ENCODE measurements at places on chromosomes 4 and X.
A peak's percentile ranks its signal among the peaks of the same experiment; 100 is the strongest.

GRCh38 chrX:136694431-136695087 lies 46.6 kb downstream of the CD40LG start:
- peak; percentile 42 for DNase-seq

DNA sequence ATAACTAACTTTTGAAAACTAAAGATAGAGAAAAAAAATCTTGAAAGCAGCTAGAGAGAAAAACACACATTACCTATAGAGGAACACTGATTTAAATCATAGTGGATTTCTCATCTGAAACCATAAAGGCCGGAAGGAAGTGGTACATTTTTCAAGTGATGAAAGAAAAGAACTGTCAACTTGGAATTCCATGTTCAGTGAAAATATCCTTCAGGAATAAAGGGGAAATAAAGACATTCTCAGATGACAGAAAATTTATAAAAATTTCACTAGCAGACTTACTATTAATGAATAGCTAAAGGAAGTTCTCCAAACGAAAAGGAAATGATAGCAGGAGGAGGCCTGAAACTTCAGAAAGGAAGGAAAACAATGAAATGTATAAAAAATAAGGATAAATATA lies 7.6 kb upstream of the JADE3 start:
- no peak for DNase-seq

DNA sequence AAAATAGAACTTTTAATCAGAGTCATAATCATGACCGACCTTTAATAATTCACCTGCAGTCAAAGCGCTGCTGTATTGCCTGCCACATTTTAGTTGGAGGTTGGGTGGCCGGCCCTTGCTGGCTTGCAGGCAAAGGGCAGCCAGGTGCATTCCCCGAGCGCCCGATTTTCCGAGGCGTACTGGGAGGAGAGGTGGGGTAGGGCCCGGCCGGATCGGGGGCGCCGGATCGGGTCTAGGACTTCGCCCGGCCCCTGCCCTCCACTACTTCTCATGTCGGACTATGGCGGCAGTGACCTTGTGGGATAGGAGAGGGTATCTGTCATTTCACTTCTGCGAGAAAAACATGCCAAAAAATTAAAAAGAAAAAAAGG lies 2.5 kb upstream of the RS1 start:
- DNase-seq: no peak

GRCh38 chrX:1412551-1413161 lies 20.7 kb upstream of the SLC25A6 start:
- no peak for DNase-seq

- DNase-seq: no peak
Measured at GRCh38 chrX:54992911-54993622, 921 bp downstream of the PFKFB1 start.

DNA sequence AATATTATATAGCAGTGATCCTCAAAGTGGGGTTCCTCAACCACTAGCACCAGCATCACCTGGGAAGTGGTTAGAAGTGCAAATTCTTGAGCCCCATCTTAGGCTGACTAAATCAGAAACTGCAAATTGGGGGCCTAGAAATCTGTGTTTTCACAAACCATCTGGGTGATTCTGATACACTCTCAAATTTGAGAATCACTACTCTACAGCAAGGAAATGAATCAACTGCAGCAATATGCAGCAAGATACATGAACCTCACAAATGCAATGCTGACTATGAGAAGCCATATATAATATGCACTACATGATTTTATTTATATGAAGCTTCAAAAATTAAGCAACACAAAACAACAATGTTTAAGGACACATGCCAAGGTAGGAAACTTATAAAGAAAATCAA lies 36.2 kb upstream of the IRS4 start:
- DNase-seq: no peak

DNA sequence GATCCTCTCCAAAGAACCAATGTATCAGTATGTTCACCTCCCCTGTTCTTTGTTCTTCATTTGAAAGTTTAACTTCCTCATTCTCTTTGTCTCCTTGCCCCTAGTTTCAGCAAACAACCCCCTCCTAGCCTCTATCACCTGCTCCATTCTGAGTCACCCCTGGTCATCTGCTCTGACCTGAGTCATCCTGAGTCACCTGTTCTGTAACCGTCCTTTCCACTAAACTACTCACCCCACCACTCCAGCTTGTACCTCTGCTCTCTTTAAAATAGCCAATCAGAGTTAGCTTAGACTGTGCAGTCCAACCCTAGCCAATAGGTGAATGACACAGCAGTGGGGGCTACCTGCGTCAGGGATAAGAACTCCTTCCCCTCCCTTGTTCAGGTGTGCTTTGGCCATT lies 249.8 kb upstream of the AADAT start:
- DNase-seq: no peak

Data from skin of body (tissue), 3 donors.